Activated CD8-positive, alpha-beta memory T cell treated with anti-CD3 and anti-CD28 coated beads for 4 hours (primary cell): ENCODE measurements at places on chromosomes 1 and 21.

DNA sequence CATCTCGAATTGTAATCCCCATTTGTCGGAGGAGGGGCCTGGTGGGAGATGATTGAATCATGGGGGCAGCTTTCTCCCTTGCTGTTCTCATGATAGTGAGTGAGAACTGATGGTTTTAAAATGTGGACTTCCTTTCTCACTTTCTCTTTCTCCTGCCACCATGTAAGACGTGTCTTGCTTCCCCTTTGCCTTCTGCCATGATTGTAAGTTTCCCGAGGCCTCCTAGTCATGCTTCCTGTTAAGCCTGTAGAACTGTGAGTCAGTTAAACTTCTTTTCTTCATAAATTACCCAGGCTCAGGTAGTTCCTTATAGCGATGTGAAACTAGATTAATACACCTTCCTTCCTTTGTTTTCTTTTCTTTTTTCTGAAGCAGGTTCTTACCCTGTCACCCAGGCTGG lies 13.9 kb downstream of the DNAJC6 start:
- no peak for DNase-seq

DNA sequence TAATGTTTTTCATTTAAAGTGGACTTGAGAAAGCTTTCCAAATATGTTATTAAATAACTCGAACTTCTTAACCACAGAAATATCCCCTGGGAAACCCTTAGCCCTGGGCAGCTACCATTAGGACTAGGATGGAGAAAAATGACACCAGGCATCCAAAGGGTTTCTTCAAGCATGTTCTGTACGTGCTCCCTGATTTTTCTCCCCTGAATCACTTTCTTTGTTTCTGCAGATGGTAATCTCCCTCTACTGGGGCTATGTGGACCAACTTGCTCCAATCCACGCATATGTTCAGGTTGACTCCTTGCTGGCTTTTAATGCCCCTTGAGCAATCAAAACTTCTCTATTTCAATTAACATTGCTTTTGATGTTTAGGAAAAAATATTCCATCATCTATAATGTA lies 312.7 kb upstream of the C1orf87 start:
- DNase-seq: no peak

GRCh38 chr1:1609822-1610485 lies 5.3 kb upstream of the MIB2 start:
- no peak for DNase-seq

DNA sequence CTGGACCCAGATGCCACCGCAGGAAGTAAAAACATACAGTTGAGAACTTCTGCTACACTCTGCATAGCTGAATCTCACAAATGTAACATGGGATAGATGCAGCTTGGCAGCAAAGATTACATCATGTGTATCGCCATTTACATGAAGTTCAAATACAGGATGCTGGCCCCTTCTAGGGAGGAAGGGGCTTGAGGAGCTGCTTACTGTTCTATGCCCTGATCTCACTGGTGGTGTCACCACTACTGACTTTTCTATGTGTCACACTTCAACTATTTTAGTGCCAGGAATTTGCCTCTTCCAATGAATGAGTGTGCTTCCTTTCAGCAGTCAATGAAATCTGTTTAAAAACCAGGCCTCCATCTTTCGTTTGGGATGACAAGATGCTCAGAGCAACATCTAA lies 31.1 kb downstream of the MRAP start:
- no peak for DNase-seq

GRCh38 chr1:26693599-26694572 lies 1.9 kb upstream of the ARID1A start:
- DNase-seq: no peak

GRCh38 chr1:181396171-181396670 lies 87.1 kb upstream of the CACNA1E start:
- DNase-seq: no peak

DNA sequence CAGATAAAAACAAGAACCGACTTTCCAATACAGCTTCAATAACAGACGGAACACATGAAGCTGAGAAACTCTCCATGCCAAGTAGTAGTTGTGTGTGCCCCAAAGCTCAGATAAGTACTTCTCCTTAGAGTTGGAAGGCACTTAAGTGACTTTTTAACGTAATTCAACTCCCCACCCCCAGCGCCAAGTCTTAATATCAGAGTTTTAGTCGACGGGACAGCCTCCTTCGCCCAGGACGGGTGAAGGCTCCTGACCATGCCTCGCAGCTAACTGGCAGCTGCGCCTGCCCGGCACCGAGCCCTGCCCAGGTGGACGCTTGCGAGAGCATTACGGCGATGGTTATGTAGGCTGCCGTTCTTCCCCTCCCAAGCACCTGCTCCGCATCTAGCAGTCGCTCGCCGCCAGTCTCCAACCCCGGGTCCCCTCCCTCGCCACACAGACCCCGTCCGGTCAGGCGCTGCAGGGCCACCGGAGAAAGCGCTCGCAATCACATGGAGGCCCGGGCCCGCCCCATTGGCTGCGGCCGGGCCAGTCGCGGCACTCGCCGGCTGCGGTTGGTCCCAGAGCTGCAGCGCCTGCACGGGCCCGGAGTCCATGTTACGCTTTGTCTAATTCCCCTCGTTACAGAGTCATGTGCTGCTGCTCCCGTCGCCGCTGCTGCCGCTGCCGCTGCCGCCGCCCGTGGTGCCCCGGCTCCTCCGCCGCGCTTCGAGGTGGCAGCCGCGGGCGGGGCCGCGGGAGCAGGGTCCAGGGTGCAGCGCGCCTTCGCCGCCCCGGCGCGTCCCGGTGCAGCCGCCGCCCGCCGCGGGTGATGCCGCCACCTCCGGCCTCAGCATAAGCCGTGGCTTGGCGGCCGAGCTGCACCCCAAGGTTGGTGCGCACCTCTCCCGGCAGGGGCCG lies at the start of gene LRRC8D:
Gene LRRC8D, plus strand, starts transcription at position 611 of the 900 bp plus-strand sequence. CDS start 112,037 bp downstream, outside the sequence.
- DNase-seq: peak; percentile 33

DNA sequence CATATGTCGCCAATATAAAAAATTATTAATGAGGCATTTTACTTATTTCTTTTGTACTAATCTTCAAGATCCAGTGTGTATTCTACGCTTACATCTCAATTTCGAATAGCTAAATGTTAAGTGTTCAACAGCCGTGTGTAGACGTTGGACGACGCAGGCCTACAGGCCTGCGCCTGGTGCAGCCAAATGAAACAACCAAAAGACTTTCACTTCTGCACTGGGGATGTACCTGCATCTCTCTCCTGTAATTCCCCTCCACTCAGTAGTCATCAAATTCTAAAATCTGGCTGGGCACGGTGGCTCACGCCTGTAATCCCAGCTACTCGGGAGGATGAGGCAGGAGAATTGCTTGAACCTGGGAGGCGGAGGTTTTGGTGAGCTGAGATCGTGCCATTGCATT lies 76.8 kb upstream of the HNRNPU start:
- DNase-seq: no peak

- DNase-seq: no peak
Observed at GRCh38 chr1:218355278-218355677, 10.1 kb downstream of the TGFB2 start.

GRCh38 chr1:68495532-68495931 lies 1.4 kb downstream of the DEPDC1 start:
- DNase-seq: no peak

- no peak for DNase-seq
Observed at GRCh38 chr1:33301273-33301984, 19.5 kb downstream of the A3GALT2 start.

DNA sequence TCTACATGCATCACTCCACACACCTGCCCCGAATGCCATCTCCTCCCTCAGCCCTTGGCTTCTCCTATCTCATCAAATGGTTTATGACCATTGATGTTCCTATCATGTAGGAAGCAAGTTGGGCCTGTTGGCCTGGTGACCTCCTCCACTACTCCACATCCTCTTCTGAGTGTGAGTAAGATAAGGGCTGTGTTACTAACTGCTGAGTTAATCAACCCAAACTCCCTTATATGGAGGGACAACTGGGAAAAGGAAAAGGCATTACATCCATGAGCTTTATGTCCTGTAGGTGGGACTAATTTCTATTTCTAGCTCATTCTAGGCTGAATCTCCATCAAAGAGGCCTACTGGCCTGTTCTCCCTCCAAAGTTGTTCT lies 57.6 kb downstream of the WLS start:
- DNase-seq: no peak
